ELR (cell line): ENCODE measurements at places on chromosomes 6 and 20.

GRCh38 chr6:161802231-161802630 is 528.4 kb upstream of the AGPAT4 start:
- DNase-seq: no peak

DNA sequence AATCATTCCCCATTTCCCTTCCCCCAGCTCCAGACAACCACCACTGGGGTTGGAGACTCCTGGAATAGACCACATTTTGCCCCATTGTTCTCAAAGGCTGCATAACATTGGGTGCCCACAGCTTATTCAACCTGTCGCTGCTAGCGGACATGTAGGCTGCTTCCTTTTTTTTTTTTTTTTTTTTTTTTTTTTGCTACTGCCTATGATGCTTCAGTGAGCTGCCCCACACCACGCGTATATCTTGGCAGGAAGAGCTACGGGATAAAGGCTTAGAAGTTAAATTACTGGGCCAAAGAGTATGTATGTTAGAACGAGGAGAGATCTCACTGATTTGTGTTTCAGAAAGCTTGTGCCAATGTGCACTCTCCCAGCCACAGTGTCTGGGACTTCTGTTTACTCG is 7.0 kb downstream of the LBP start:
- no peak for DNase-seq

GRCh38 chr20:43894491-43894890 is 20.2 kb upstream of the TOX2 start:
- peak; percentile 47 for DNase-seq

- no peak for DNase-seq
These were observed 315.0 kb downstream of the ESR1 start for GRCh38 chr6:152122434-152122833.

DNA sequence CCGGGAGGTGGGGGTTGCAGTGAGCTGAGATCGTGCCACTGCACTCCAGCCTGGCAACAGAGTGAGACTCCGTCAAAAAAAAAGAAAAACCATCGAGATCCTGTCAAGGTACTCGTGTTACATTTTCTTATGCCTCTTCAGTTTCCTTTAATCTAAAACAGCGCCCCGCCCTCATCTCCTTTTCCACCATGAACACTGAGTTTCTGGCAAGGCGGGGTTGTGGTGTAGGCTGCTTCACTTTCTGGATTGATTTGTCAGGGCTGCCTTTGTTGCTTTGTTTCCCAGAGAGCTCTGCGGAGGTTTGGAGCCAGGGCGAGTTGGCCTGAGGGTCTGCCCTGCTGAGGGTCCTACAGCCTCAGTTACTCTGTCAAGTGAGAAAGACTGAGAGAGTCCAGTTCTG is 8.9 kb downstream of the ITPR3 start:
- DNase-seq: no peak

- no peak for DNase-seq
These were observed 49.0 kb downstream of the MDGA1 start for GRCh38 chr6:37648465-37649330.

DNA sequence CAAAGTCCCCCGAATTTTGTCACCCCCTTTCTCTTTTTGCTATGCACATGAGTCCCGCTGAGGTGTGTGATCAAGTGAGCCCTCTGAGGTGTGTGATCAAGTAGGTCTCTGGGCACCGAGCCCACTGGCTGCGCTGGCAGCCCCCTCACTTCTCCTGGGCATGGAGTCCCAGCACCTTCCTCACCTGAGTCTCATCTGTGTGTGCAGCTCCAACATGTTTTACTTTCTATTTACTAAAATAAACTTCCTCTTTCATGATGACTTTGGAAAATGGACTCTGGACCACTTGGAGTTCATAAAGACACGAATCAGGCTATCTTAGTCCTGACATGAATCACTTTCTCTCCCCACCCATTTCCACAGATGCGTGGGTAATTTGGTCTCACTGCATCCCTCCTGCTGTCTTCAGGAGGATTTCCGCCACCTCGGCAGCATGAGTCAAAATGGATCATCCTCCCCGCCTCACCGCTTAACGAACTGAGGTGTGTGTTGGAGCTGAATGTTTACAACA is 39.8 kb downstream of the PRDM1 start:
- peak; percentile 18 for DNase-seq

DNA sequence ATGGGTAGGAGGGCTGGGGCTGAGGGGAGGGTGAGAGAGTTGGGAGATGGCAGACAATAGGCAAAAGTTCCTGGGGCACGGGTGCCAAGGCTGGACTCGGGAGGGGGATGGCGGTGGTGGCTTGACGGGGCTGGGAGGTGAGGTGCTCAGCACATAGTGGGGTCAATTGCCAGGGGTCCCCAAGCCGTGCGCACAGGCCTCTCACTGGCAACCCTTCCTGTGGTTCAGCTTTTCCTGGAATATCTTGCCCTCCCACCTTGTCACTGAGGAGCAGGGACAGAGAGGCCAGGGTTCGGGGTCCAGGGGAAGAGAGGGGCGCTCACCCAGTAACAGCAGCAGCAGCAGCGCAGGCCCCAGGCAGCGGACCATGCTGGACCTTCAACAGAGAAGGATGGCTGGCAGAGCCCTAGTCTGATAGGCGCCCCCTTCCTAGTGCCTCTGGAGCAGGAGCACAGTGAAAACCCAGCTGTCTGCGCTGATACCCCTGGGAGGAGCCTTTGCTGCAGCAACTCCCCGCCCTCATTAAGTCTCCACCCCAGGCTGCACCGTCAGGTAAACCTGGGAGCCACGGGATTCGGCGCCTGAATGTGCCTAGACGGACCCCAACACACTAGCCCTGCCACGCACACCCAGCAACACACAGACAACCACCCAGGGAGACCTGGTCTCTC is at the start of gene GFRA4:
Gene GFRA4 (minus strand): TSS at position 369 of the 671 bp plus-strand sequence. CDS start 0 bp downstream, at position 369.
- DNase-seq: no peak

DNA sequence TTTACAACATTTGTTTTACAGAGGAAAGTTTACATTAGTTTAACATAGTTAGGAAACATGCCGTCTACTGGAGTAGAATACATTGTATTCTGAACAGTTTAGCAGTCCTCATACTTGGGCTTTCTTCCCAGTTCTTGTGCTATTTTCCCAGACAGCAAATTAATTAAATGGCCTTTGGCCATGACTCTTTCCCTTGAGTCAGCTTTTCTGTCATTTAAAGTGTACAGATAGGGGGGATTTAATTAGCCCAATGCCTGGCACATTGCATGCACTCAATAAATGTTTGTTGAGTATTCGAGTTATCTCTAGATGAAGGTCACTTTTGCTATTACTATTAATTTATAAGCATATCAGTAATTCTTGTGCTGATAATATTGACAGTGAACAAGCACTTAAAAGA is 1.6 kb downstream of the TMEM244 start:
- no peak for DNase-seq

DNA sequence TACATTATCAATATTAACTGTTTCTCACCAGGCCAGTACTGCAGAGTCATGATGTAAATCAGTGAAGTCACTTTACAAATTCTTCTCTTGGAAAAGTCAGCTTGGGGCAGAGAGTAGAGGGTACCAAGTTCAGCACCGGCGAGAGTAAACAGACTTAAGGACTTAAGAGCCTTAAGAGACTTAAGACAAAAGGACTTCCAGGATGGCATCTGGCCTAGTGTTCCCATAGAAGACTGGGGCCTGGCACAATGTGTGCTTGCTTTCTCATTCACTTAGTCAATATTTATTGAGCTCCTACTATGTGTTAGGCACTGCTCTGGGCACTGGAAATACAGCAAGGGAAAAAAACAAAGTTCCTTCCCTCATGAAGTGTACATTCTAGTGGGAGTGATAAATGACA is 1.4 kb upstream of the SNPH start:
- no peak for DNase-seq

- DNase-seq: no peak
These were observed 857.6 kb upstream of the SLC35B3 start for GRCh38 chr6:9292975-9293374.

DNA sequence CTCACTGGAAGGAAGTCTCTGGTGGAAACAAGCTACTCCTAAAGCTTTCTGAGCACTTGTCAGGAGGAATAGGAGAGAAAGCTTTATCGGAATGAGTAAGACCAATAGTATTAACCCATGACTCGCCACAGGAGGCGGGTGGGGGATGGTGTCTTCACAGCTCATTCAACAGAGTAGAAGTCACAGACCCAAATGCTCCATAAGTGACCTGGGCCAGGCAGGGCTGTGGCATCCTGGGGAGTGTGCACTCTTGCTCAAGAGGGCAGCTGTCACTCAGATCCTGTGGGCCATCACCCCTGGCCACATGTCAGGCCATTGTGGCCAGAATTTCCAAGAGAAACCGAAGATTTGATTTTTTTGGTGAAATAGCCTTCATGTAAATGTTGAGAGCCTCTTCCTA is 116.0 kb downstream of the SYCP2 start:
- DNase-seq: no peak

DNA sequence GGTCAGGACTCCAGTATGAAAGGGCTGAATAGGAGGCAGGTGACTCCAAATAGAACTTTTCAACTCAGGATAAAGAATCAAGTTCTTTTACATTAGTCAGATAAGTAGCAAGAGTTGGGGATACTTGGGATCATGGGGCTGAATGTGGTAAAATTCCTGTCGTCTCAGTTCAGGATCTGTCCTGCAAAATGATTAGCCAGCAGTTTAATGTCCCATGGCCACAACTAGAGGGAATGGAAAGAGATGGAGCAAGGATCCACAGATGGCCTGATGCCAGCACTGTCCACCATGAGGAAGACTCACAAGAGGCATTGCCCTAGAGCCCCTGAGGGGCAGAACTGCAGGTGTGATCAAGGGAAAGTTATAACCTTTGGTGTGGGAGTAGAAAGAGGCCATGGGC is 2.1 kb downstream of the DEFB121 start:
- DNase-seq: no peak

DNA sequence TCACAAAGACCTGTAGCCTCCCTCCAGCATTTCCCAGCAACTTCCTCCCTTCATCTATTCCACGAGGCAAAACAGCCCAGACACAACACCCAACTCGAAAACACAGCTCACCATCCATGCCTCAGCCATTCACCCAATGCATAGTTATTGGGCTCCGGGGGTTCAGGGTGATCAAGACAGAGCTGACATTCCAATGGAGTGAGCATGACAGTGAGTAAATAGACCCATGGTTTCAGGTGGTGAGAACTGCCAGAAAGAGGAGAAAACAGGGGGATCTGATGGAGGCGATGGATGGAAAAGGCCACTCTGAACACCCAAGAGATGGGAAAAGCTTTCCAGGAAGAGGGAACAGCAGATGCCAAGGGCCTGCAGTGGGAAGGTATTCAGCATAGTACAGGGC is 5.9 kb downstream of the CASS4 start:
- DNase-seq: peak; percentile 86

DNA sequence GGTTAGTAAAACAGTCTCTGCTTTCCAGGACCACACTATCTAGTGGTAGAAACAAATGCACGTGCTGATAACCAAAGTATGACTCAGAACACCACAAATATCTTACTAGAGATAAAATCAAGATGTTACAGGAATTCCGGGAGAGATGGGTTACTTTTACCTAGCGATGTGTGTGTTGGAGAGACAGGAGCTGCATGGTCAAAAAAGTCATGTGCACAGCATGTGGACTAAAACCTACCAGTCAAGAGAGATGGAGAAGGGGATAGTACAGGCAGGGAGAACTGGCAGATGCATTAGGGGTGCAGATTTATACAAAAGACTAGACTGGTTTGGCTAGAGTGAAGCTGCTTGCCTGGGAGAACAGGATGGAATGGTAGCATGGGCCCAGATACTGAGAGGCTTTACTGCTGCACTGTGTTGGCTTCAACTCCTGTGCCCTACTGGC is 75.3 kb upstream of the MRAP2 start:
- DNase-seq: peak; percentile 74

DNA sequence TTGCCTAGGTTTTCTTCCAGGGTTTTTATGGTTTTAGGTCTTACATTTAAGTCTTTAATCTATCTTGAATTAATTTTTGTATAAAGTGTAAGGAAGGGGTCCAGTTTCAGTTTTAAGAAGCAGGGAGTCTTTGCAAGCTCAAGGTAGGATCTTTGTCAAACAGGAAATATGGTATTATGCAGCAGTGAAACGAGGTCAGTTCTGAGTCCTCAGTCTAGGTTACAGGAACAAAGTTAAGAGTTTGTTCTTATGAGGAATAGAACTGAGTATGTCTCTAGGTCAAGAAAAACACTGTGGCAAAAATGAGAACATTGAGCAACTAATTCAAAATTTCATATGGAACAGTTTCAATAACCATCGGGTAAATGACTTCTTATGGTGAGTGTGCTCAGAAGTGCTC is 63.6 kb downstream of the GCLC start:
- DNase-seq: no peak

DNA sequence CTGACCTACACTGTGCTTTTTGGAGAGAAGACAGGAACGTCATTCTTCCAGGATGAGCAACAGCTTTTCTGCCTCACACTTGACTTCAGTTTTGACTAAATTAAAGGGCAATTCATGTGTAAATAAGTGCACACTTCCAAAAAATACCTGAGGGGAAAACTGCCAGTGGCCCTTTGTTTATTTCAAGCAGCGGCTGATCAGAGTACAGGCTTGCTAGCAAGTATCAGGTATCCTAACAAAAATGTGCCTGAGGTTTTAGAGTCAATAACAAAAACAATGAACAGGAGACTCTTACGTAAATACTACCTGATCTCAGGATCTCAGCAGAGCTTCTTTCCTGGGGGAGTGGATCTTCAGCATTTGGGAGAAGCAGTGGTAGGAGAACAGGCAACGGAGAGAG is 12.4 kb downstream of the LY86 start:
- DNase-seq: no peak

GRCh38 chr6:158492881-158493280 is 67.0 kb upstream of the TMEM181 start:
- no peak for DNase-seq

DNA sequence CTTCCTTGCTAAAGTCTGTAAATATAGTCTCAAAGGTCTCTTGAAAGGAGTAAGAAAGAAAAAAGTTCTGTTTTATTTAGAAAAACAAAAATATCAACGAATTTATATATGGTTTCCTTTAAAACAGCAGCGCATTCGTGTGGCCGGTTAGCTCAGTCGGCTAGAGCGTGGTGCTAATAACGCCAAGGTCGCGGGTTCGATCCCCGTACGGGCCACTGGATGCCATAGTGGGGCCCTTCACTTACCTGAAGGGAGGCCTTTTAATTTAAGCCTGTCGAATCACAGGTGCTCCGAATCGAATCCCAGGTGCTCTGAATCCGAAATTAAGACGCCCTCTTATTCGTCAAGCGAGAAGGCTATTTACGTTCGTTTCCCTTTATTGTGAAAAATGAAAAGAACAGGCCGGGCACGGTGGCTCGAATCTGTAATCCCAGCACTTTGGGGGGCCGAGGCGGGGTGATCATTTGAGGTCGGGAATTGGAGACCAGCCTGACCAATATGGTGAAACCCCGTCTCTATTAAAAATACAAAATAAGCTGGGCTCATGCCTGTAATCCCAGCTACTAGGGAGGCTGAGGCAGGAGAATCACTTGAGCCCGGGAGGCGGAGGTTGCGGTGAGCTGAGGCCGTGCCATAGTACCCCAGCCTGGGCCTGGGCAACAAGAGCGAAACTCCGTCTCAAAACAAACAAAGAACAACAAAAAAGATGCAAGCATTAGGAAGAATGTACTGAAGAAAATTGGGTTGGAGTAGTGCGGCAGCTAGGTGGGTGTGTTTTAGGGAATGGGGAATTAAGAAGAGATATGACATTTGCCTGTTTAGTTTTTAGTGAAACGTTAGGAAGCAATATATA is 195.8 kb upstream of the ZNF184 start:
- DNase-seq: peak; percentile 76
